MV-4-11 (cell line): ENCODE measurements at places on chromosomes 12 and 14.

GRCh38 chr14:70289138-70289537, 70.3 kb downstream of the COX16 start:
- DNase-seq = peak; percentile 76

- no peak for DNase-seq
These were observed 142.9 kb upstream of the BTG1 start for GRCh38 chr12:92288561-92288960.

GRCh38 chr12:47782372-47782770, 9.3 kb downstream of the SLC48A1 start:
- DNase-seq = no peak

DNA sequence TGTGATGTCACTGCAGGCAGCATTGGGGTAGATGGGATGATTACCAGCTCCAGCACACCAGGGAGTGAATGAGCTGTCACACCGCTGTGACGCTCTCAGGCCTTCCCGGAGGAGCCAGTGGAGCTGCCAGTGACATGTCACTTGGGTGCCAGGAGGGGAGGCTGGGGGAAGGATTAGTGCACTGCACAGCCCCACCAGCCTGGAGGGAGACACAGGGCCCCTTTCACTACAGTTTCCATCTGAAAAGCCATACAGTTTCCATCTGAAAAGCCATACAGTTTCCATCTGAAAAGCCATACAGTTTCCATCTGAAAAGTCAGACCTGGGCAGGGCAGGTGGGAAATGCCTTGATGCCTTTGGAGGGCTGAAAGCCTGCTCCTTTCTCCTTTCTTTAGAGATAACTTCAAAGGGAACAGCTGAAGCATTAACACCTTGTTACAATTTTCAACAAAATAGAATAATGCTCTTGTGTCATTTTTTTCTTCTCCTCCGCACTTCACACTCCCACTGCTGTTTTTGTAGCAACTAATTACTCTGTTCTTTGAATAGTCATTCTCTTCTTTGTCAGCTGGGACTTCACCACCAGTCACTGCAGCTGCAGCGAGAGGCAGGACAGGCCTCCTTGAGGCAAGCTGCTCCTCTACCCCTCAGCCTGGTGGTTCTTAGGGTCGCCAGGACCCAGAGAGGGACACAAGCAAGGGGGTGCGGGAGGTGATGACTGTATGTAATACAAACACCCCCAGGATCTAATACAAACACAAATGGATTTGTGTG, 256.9 kb upstream of the RGS6 start:
- DNase-seq = no peak

DNA sequence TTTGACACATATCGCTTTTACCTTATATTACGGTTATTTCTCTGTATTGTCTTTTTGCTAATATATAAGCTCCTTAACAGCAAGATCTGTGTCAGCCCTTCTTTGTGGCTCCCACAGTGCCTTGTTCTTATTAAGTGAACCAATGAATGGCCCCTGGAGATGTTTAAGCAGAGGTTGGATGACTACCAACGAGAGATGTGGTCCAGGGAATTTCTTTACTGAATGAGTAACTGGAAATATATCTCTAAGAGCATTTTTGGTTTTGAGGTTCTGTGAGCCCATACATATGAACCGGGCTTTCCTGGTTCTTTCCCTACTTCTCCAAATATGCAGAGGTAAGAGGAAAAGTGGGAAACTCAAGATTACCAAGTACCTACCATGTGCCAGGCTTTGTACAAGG, 23.5 kb downstream of the CALCOCO1 start:
- DNase-seq = no peak

DNA sequence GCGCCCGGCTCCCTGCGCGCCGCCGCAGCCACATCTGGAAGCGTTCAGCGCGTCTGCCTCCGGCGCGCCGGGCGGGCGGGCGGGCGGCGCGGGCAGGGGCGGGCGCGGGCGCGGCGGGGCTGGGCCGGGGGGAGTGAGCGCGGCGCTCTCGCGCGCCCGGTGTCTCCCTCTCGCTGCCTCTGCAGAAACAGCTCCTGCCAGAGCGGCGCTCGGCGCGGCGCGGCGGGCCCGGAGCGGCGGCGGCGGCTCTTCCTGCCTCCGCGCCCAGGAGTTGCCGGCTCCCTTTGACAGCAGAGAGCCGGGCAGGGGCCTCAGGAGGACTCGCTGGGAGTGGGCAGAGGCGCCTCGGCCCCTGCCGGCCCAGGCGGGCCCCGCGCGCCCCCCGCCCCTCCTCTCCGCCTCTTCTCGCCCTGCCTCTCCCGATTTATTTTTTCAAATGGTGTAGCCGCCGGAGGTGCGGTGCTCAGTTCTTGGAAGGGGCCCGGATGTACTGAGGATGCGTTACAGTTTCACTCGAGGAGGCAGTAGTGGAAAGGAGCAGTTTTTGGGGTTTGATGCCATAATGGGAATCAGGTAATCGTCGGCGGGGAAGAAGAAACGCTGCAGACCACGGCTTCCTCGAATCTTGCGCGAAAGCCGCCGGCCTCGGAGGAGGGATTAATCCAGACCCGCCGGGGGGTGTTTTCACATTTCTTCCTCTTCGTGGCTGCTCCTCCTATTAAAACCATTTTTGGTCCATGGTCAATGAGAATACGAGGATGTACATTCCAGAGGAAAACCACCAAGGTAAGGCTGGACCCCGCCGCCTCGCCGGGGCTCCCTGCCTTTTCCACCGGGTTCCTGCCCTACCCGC, at the start of gene CACNA1C:
Gene CACNA1C, plus strand, starts transcription at position 162 of the 853 bp plus-strand sequence. Its CDS starts 576 bp downstream, at position 738.
- no peak for DNase-seq

DNA sequence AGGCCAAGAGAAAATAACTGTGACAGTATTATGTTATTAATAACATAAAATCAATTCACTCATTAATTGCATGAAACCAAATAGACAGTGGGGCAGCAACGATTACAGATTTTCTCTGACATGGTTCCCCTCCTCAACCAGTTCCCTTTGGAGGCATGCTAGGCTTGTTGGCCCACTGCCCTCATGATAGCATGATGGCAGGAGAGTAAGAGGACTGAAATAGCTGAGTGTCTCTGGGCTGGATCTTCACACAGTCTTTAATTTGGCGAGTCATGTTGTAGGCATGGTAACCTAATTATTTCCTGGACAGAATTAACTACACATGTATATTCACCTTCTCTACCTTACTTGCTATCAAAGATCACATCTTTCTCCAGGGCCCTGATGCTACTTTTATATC, 266.2 kb upstream of the PELI2 start:
- DNase-seq = no peak

DNA sequence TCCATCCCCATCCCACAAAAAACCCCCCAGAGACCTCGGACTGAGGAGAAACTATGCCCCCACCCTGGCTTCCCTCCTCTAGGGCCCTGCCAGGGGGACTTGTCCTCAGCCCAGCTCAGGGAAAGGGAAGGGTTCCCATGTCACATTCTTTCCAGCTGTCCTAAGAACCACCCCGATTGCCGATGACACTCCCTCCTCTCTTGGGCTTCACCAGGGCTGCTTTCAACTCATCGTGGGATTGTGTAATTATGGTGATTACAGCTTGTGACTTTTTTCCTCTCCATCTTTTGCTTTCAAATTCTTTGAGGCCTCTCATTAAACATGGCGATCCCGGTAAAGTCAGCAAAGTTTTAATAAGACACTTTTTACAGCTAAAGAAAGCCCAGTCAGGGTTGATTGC, 344.0 kb downstream of the DPF3 start:
- DNase-seq = peak; percentile 40

- DNase-seq = no peak
These were observed 495.4 kb upstream of the TMEM132C start for GRCh38 chr12:127771546-127771945.

- DNase-seq = no peak
These were observed 4.7 kb downstream of the ACIN1 start for GRCh38 chr14:23090254-23090636.

DNA sequence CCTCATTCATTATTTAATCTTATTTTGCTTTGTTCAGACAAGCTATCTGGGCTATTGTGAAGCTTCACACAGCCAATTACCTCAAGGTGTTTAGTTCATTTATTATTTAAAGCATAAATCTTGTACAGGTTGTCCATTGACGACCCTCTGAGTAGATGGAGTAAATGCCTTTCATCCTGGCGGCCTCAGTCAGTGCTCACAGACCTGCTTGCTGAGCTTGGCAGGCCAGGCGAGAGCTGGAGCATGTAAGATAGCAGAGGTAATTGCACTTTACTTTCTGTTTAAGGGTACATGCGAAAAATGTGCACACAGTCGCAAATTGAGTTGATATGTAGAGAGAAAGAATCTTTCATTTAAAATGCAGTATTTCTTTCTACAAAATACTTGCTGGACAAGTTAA, 224.4 kb downstream of the NPAS3 start:
- no peak for DNase-seq

DNA sequence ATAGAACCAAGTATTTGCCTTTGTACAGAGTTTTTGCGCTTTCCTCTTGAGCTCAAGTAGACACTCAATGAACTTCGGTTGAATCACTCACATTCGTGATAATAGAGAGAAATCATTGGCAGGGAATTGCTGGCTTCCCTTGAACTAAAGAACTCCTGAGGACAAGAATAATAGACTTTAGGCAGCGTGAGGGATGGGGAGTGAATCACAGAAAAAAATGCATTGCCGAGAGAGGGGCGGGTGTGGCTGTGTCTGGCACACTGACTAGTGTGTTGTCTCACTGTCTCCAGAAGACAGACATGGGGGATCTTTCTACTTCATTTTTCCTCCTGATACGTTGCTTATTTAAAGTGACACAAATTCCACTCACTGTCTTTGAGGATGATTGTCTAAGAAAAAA, 805.2 kb downstream of the BCL11B start:
- DNase-seq = no peak

GRCh38 chr12:50545213-50545612, 40.4 kb downstream of the DIP2B start:
- no peak for DNase-seq

- DNase-seq = no peak
These were observed 978.5 kb upstream of the FBXO33 start for GRCh38 chr14:40410708-40411107.

DNA sequence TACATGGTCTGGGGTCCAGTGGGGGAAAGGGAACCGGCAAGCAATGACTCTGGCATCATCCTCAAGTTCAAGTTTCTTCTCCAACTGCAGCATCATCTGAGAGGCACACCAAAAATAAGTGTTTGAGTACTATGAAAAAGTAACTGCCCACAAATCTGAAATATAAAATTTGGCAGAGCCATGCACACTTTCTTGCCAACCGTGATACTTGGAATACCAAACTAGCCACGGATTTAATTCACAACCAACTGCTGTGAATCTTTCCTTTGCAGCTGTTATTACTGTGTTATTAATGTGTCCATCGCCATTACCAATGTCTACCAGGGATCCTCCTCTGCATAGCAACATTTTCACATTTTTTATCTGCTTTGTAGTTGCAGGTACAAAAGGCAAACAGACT, 74.6 kb downstream of the GXYLT1 start:
- DNase-seq = no peak

GRCh38 chr12:122182887-122183587, at the start of gene LRRC43:
TSS of gene LRRC43 (plus strand) at chr12:122183123. CDS start at chr12:122183145, 22 bp downstream.
- no peak for DNase-seq

DNA sequence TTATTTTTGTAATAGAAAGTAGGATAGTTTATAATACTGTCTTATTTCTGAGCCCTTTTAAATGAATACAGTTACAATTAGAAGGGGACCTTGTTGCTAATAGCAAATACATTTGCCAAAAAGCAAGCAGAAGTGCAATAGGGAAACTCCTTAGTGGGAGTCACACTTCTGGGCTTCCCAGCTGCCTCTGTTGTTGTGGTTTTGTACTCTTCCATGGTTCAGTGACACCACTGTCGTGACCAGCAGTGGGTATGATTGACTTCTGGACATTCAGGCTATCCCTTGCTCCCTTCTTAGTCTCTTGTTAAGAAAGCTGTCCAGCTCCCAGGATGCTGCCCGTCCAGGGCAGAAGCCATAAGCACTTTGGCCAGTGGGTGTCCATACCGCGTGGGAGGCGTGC, 22.6 kb downstream of the TCTN1 start:
- peak; percentile 69 for DNase-seq
